H9 (cell line): ENCODE measurements at places on chromosomes 1 and 21. TPM values are rescaled to one million over a fixed set of nuclear protein-coding genes. Genes with fewer than 3 reads are reported as not detected.
A peak's percentile ranks its signal among the peaks of the same experiment; 100 is the strongest.

GRCh38 chr1:167616521-167616920 lies 13.5 kb upstream of the RCSD1 start:
- DNase-seq = no peak
- no peak overlapping the region for H3K27ac ChIP-seq
- peaks cover 11% of the 10 kb centered on the region for H3K36me3 ChIP-seq
- peaks cover 11% of the 10 kb centered on the region; the same call in 1 of the 2 replicates for H3K4me1 ChIP-seq

Gene KRTAP13-2
- total RNA-seq = not detected in 2 replicates

DNA sequence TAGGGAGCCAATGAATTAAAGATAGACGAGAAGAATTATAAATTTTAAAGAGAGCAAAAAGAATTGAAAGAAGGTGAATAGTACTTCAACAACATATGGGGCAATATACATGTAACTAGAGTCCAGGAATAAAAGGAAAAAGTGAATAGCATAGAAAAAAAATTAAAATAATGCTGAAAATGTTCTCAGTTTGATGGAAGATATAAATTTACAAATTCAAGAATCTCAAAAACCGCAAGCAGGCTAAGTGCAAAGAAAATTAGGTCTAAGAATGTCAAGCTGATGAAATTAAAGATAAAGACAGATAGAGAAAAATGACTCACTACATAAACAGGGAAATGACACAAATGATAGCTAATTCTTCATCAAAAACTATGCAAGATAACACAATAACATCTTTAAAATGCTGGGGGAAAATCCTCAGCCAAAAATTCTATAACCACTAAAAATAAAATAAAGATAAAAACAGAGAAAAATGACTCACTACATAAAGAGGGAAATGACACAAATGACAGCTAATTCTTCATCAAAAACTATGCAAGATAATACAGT lies 326.3 kb downstream of the TBX15 start:
- H3K36me3 ChIP-seq = no peaks in the 10 kb centered on the region; the same call in 2 of the 3 replicates
- no peak for DNase-seq
- no peaks in the 10 kb centered on the region for H3K4me1 ChIP-seq
- no peaks in the 10 kb centered on the region for H3K27me3 ChIP-seq
- H3K4me3 ChIP-seq = no peak overlapping the region
- no peak overlapping the region for H3K27ac ChIP-seq

GRCh38 chr1:85479491-85479890 lies 14.5 kb upstream of the DDAH1 start:
- no peak overlapping the region for H3K4me3 ChIP-seq
- no peaks in the 10 kb centered on the region for H3K4me1 ChIP-seq
- no peak for DNase-seq
- no peaks in the 10 kb centered on the region for H3K27me3 ChIP-seq
- H3K36me3 ChIP-seq = no peaks in the 10 kb centered on the region

GRCh38 chr21:42596657-42597056 lies 56.8 kb upstream of the PDE9A start:
- no peaks in the 10 kb centered on the region for H3K4me1 ChIP-seq
- no peaks in the 10 kb centered on the region for H3K36me3 ChIP-seq
- H3K27me3 ChIP-seq = no peaks in the 10 kb centered on the region
- no peak overlapping the region for H3K4me3 ChIP-seq

Gene PTAFR
- total RNA-seq = 1.8 and 1.9 TPM in 2 replicates

Gene F13B
- not detected in 2 replicates for total RNA-seq

Gene TCHHL1
- total RNA-seq = not detected in 2 replicates

- no peak overlapping the region for H3K4me3 ChIP-seq
- H3K36me3 ChIP-seq = no peaks in the 10 kb centered on the region
- H3K27ac ChIP-seq = no peak overlapping the region
- peaks cover 2% of the 10 kb centered on the region; the same call in 1 of the 2 replicates for H3K4me1 ChIP-seq
- DNase-seq = no peak
- H3K27me3 ChIP-seq = no peaks in the 10 kb centered on the region
These were observed 83.7 kb downstream of the CASZ1 start for GRCh38 chr1:10712568-10713362.

GRCh38 chr21:19013916-19014315 lies 610.3 kb upstream of the TMPRSS15 start:
- no peak overlapping the region for H3K4me3 ChIP-seq
- no peaks in the 10 kb centered on the region for H3K27me3 ChIP-seq
- no peak overlapping the region for H3K27ac ChIP-seq
- no peaks in the 10 kb centered on the region for H3K36me3 ChIP-seq
- no peak for DNase-seq

Gene SLFNL1
- 0.11 TPM in 1 of 2 replicates, not detected in the other for total RNA-seq

Gene LAD1
- total RNA-seq = 29.0 and 30.1 TPM in 2 replicates

Gene C1orf87
- total RNA-seq = 0.15 and 0.33 TPM in 2 replicates

GRCh38 chr1:63864224-63864641 lies 90.4 kb downstream of the ROR1 start:
- no peak overlapping the region for H3K27ac ChIP-seq
- H3K27me3 ChIP-seq = no peaks in the 10 kb centered on the region
- peaks cover 11% of the 10 kb centered on the region; the same call in 1 of the 2 replicates for H3K4me1 ChIP-seq
- no peaks in the 10 kb centered on the region for H3K36me3 ChIP-seq
- no peak overlapping the region for H3K4me3 ChIP-seq

Gene KLF17
- 0.09 TPM in 2 replicates for total RNA-seq

DNA sequence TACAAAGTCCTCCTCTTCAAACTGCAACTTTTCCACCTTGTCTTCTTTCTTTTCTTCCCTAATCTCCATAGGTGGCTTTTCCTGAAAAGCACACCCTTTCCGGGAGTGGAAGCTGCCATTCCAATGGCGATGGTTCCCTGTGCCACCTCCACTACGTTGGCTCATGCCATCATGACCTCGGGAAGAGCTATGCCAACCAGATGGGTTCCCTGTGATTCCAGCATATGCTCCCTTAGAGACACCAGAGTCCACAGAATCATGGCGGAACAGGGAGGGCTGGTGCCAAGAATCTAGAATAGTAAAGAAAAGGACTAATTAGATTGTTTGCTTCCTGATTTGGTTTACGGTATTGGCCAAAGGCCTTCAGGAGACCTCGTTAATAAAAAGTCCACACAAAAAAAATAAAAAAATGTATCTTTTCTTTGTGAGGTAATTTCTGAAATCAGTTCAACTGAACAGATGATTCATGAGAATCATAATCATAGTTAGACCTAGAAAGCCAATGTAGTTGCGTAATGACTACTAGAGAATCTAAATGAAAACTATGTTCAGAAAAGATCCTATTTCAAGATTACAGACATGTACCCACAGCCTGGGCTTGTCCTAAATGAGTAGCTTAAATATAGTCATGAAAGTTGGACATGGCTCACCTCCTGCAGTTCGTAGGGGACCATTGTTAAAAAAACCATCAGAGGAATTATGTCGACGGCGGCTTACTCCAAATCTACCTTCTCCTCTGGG lies 30.9 kb upstream of the CCDC17 start:
- no peak overlapping the region for H3K27ac ChIP-seq
- no peaks in the 10 kb centered on the region for H3K4me1 ChIP-seq
- DNase-seq = no peak
- no peak overlapping the region for H3K4me3 ChIP-seq
- no peaks in the 10 kb centered on the region for H3K27me3 ChIP-seq
- peaks cover 92% of the 10 kb centered on the region for H3K36me3 ChIP-seq

Gene A3GALT2
- not detected in 2 replicates for total RNA-seq

DNA sequence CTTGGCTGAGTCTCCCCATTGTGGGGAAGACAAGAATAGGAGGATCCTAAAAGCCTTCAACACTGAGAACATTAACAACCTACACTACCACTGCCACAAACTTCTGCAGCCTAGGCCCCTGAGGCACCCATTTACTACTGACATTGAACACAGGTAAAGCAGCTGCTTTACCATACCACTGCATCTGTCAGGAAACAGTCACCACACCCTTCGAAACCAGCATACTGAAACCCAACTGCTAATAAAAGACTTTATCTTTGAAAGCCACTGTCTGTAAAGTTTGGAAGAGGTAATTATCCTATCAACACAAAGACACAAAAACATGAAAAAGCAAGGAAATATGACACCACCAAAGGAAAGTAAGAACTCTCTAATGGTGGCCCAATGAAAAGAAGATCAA lies 7.4 kb downstream of the IFNAR1 start:
- H3K27ac ChIP-seq = no peak overlapping the region
- peaks cover 46% of the 10 kb centered on the region for H3K36me3 ChIP-seq
- H3K27me3 ChIP-seq = no peaks in the 10 kb centered on the region
- DNase-seq = no peak

DNA sequence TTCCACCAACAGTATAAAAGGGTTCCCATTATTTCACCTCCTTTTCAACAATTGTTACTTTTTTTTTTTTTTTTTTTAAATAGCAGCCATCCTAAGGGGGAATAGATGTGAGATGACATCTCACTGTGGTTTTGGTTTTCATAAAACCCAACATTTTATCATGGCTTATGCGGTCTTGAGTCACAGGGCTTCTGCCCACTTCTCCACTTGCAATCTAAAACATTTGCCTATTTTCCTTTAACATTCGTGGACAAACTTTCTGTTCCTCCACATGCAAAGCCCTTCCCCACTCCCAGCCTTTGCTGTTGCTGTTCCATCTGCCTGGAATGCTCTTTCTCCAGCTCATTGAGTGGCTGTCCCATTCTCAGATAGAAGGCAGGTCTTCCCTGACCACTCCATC lies 239.7 kb upstream of the KCNK2 start:
- no peak overlapping the region for H3K27ac ChIP-seq
- H3K36me3 ChIP-seq = no peaks in the 10 kb centered on the region
- no peak for DNase-seq
- H3K4me3 ChIP-seq = no peak overlapping the region
- no peaks in the 10 kb centered on the region for H3K27me3 ChIP-seq
- no peaks in the 10 kb centered on the region for H3K4me1 ChIP-seq

DNA sequence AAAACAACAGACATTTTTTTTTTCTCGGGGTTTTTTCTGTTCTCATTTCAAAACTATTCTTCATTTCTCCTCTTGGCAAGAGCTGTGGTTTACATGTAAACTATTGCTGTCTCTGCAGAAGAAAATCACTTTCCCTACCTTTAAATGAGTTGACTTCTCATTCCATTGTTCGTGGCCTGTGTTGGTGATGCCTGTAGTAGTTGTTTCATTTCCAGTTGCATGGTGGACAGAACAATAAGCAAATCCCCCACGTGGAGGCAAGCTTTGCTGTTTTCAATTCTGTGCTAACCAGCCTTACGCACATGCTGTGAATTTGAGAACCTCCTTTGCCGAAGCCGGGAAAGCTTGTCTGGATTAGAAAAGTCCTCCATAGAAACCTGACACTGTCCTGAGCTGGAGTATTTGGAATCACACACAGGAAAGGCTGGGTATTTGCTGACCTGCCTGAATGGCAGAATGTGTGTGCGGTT lies 26.2 kb upstream of the MAP3K7CL start:
- DNase-seq = no peak
- H3K4me3 ChIP-seq = no peak overlapping the region
- no peaks in the 10 kb centered on the region for H3K4me1 ChIP-seq
- no peak overlapping the region for H3K27ac ChIP-seq
- H3K27me3 ChIP-seq = no peaks in the 10 kb centered on the region
- no peaks in the 10 kb centered on the region; the same call in 1 of the 2 replicates for H3K36me3 ChIP-seq

Gene KDF1
- 17.6 and 19.5 TPM in 2 replicates for total RNA-seq

DNA sequence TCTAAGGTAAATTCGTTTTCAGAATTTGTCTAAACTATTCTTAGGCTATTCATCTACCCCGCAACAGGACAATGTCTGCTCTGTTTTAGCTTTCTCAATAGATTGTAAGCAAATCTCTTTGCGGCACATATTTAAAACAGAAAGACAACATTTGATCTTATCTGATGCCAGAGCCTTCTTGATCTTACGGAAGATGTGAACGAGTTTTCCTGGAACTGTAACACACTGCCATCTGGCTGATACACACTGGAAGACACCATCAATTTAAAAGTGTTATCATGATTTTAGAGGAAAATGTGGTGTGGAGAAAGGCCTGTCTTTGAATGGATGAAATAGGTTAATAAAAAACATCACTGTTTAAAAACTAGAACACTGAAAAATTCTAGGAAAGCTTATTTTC lies 36.1 kb downstream of the COA6 start:
- no peaks in the 10 kb centered on the region for H3K4me1 ChIP-seq
- peaks cover 18% of the 10 kb centered on the region for H3K36me3 ChIP-seq
- no peaks in the 10 kb centered on the region for H3K27me3 ChIP-seq
- DNase-seq = no peak

Gene CDC20
- total RNA-seq = 246 and 251 TPM in 2 replicates

GRCh38 chr1:41014871-41015270 lies 6.7 kb downstream of the SLFNL1 start:
- H3K27me3 ChIP-seq = no peaks in the 10 kb centered on the region
- DNase-seq = no peak
- H3K4me1 ChIP-seq = no peaks in the 10 kb centered on the region
- peaks cover 34% of the 10 kb centered on the region; the same call in 2 of the 3 replicates for H3K36me3 ChIP-seq

DNA sequence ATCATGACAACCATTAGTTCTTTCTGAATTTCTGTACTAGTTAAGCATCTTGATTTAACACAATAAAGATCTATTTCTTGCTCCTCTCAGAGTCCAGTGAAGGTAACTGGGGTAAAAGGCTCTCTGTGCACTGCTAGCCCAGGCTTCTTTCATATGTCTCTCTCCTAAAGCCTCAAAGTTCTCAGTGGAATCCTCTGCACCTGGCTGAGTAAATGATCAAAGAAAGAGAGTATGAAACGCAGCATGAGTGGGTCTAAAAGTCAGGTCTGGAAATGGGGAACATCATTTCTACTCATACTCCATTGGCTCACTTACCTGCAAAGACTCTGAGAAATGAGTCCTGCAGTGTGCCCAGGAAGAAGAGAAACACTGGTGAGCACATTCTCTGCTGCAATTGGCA lies 418.5 kb downstream of the PTPRC start:
- no peaks in the 10 kb centered on the region for H3K36me3 ChIP-seq
- H3K27ac ChIP-seq = no peak overlapping the region
- H3K4me3 ChIP-seq = no peak overlapping the region
- H3K4me1 ChIP-seq = no peaks in the 10 kb centered on the region

- H3K27ac ChIP-seq = no peak within 1 kb of the TSS
- no peaks in the 10 kb centered on the region; the same call in 1 of the 2 replicates for H3K4me1 ChIP-seq
- no peaks in the 10 kb centered on the region for H3K27me3 ChIP-seq
- no peak for DNase-seq
- peak within 1 kb of the TSS; percentile 59 for H3K4me3 ChIP-seq
These were observed at the start of gene AGPAT3 for GRCh38 chr21:43864962-43865539. Gene AGPAT3, plus strand, starts transcription at chr21:43865223. Its CDS starts 94,459 bp downstream, at chr21:43959682.
